Activated CD4-positive, alpha-beta T cell treated with anti-CD3 and anti-CD28 coated beads for 36 hours (primary cell): ENCODE measurements at places on chromosomes 6 and 20.
A peak's percentile ranks its signal among the peaks of the same experiment; 100 is the strongest.

GRCh38 chr6:50654155-50654554 lies 59.2 kb upstream of the TFAP2D start:
- no peak for DNase-seq

GRCh38 chr6:16329233-16329632 lies 90.8 kb downstream of the GMPR start:
- DNase-seq: no peak

- DNase-seq: no peak
Measured at GRCh38 chr6:44867571-44868334, 460.4 kb upstream of the RUNX2 start.

GRCh38 chr6:155152211-155153076 lies 111.4 kb upstream of the CLDN20 start:
- DNase-seq: no peak

- DNase-seq: no peak
Measured at GRCh38 chr6:20119485-20119884, 92.8 kb downstream of the MBOAT1 start.

- no peak for DNase-seq
Measured at GRCh38 chr6:39772559-39773273, 19.5 kb upstream of the DAAM2 start.

- DNase-seq: no peak
Measured at GRCh38 chr20:23435626-23436539, 3.6 kb upstream of the CSTL1 start.

- DNase-seq: no peak
Measured at GRCh38 chr6:80449726-80450125, 343.3 kb downstream of the BCKDHB start.

GRCh38 chr6:149464411-149464810 lies 20.4 kb downstream of the ZC3H12D start:
- DNase-seq: no peak

GRCh38 chr6:3307436-3307835 lies 48.7 kb downstream of the PSMG4 start:
- DNase-seq: no peak

- peak; percentile 88 for DNase-seq
Measured at GRCh38 chr6:73523434-73524123, 2.7 kb upstream of the EEF1A1 start.

GRCh38 chr6:44696099-44696498 lies 308.6 kb downstream of the CDC5L start:
- DNase-seq: no peak

DNA sequence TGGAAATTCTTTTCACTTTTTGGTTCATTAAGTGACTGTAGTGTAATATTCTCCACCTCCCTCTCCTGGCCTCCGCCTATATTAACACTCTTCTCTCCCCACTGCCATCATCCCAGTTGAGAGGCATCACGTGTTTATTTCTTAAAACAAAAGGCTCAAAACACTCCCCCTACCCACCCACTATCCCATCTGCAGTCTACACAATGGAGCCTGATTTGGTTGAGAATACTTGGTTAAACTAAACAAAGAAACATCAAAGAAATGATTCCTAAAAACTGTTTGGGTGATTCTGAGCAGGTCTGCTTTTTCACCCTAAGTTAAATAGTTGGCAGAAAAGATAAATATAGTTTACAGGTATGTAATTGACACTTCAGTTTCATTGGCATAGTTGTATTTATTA lies 5.9 kb downstream of the TFAP2B start:
- DNase-seq: no peak

GRCh38 chr6:163182696-163183095 lies 231.8 kb upstream of the QKI start:
- no peak for DNase-seq

DNA sequence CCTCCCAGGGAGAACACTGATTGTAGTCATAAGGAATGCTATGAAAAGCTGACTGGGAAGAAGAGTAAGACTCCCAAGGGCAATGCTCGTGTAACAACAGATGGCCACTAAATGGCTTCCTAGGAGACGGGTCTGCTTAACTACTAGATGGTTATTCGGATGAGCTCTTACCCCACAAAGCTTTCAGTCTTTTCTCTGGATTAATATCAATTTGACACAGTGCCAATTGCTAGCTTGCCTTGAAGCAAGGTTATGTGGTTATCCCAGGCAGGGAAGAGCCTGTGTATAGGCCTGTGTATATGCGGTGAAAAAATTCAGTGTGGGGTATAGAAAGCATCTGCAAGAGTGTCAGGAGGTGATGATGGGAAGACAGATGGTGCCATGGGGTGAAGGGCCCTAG lies 86.4 kb upstream of the NOX3 start:
- DNase-seq: no peak

DNA sequence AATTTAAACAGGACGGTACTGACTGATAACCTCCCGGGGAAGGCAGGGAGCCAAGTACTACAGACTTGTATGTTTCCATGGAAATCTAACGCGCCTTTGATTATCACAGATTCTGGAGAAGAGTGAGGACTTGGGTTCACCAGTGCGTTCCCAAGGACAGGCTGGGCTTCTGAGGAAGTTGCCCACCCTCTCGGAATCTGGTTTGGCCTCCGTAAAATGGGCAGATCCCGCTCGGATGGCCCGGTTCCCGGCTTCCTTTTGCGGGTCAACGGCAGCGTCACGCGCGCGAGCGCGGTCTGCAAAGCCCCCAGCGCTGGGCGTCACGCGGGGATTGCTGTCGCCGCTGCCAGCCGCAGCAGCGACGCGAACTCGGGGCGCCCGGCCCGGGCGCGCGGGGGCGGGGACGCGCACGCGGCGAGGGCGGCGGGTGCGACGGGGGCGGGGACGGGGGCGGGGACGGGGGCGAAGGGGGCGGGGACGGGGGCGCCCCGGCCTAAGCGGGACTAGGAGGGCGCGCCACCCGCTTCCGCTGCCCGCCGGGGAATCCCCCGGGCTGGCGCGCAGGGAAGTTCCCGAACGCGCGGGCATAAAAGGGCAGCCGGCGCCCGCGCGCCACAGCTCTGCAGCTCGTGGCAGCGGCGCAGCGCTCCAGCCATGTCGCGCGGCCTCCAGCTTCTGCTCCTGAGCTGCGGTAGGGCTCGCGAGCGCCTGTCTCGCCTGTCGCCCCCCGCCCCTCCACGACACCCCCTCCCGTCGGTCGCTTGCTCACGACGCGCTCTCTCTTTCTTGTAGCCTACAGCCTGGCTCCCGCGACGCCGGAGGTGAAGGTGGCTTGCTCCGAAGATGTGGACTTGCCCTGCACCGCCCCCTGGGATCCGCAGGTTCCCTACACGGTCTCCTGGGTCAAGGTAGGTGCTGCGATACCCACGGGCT lies at the start of gene CD83:
Gene CD83 (plus strand): TSS at position 615 of the 933 bp plus-strand sequence. CDS start 40 bp downstream, at position 655.
- DNase-seq: peak; percentile 86

- DNase-seq: peak; percentile 88
Measured at GRCh38 chr6:292506-293192, 362 bp downstream of the DUSP22 start.

- no peak for DNase-seq
Measured at GRCh38 chr6:165805636-165806035, 142.6 kb upstream of the PDE10A start.

GRCh38 chr6:87099472-87099871 lies 4.6 kb upstream of the CGA start:
- no peak for DNase-seq

DNA sequence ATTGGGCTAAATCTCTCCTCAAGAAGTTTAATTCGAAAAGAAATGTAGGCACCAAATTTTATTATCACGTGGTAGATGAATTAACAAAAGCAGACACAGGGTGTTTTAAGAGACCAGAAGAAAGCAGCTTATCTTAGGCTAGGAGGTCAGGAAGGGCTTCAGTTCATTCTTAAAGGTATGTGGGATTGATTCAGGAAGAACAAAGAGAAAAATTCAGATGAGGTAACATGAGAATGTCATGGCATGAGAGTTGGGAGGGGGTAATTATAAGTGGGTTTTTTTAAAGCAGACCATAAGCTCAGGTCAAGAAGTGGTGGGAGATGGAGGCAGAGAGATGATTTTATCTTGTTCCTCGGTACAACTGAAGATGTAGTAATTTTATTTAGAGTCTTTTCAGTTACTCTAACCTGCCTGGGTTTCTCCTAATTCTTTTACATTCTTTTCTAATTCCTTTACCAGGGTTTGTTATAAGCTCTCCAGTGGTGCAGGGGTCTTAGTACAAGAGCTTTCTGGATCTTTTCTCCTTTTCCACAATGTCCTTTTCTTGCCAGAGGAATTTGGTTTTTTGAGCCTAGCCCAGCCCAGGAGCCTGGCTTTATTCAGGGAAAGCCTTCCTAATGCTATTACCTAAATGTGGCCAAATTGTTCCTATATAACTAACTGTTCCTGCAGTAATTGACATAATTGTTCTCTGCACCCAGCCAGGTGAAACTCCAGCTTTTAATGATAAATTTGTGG lies 474.1 kb upstream of the BTBD3 start:
- DNase-seq: no peak

GRCh38 chr6:16969699-16970655 lies 131.9 kb upstream of the STMND1 start:
- DNase-seq: no peak

GRCh38 chr20:53974785-53975555 lies 95.4 kb downstream of the BCAS1 start:
- no peak for DNase-seq

DNA sequence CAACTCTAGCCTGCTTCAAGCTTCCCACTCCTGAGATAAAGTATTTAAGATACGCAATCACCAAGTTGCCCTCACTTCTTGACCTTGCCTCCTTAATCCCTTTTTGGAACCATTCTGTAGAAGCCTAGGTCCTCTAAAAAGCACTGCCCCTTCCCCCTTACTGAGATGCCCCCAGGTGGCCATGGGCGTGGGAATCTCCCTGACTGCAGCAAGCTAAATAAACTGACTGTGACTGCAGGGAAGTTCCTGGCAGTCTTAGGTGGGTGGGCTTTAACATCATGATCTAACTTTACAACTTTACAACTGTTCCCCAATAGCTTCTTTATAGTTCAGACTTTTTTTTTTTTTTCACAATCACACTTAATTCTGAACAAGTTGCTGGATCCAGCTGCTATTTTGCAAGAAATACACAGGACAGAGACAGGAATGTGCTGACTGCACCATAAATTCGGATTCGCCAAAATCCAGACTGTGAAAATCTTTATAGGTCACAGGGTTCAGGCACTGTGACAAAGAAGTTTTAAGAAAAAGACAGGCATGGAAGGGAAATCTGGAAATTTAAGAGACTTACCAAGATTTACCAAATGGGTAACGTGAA lies 344.2 kb upstream of the SULF2 start:
- DNase-seq: no peak

DNA sequence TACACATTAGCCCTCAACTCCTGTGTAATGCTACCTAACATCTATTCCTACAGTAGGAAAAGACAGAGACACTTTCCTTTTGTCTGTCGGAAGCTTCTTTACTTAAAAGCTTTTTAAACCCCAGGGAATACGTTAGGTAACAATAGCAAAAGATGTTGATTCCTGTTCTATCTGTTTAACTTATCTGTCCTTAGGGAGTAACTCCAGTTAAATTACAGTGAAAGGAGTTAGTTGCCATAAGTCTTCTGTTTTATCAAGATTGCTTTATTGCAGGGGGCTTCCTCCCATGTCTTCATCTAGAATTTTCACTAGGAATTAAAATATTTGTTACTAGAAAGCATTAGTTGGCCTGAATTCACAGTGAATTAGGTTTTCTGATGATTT lies 26.2 kb downstream of the TOP1 start:
- DNase-seq: no peak

GRCh38 chr6:11437824-11438459 lies 99.6 kb upstream of the TMEM170B start:
- DNase-seq: no peak

DNA sequence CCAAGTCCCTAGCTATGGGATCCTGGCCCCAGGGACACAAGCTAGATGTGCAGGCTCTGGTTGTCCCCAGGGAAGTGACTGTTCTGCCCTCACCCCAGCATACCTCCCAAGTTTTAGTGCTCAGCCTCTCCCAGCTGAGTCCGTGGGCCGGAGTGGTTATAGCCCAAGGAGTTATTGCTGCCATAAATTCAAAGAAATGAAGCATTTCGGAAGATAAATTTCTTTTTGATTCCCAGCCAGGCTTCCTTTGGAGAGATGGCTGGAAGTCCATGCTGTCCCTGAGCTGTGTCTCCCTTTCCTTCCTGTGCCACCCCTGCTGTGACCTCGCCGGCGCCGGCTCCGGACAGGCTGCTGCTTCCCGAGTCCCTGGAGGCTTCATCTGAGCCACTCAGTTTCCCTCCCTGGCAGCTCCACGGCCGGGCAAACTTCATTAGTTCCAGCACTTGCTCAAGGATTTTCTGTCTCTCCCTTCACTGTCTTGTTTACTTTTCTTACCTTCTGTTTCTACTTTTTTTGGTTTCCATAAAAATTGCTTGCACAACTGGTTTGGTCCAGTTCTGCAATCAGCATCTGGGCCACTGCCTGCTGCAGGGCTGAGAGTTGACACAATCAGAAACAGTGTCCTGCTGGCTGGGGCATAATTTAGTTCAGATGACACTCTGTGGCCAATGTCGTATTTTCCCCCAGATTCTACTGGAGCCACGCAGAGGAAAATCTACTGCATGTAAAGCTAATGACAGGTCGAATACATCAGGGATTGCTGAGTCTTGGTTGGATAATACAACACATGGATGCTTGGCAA lies 225.5 kb downstream of the SYNDIG1 start:
- no peak for DNase-seq

- no peak for DNase-seq
Measured at GRCh38 chr6:147740916-147741315, 232.4 kb downstream of the SAMD5 start.

DNA sequence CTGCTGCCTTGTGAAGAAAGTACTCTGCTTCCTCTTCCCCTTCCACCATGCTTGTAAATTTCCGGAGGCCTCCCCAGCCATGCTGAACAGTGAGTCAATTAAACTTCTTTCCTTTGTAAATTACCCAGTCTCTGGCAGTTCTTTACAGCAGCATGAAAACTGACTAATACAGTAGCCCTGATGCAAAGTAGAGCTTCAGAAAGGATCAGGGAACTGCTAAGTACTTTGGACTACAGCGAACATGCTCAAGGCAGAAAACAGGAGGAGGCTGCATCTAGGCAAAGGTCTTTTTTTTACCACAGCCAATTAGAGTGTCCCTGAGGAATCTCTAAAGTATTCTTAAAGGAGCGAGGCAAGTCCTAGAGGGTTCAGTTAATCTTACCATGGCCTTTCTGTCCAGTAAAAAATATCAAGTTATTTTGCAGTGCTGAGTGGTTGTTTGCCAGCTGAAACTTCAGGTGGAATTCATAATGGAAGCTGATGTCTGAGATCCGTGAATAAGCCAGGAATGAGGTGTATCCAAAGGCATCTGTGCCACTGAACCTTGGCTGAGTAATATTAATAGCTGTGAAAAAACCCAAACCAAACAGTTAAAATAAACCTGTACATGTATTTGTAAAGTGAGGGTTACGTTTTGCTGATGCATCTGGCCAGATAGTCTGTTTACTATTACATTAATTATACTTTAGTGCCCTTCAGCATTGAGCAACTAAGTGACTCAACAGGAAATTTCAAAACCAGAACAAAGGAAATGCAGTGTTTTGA lies 170.4 kb downstream of the PHF3 start:
- DNase-seq: no peak

DNA sequence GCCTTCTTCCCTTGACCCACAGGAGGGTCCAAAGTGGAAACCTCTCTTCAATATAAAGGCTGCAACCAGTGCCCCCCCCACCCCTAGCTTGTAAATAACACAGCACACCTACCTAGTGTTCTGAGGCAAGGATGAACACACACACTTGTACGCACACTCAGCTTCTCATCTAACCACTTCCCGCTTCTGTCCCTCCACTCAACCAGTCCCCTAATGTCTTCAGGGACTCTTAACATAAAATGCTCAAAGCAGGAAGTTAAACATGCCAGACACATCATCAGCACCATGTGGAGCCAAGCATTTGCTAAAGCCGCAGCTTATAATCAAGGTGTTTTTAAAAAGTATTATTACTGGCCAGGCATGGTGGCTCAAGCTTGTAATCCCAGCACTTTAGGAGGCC lies 35.3 kb downstream of the FOXQ1 start:
- DNase-seq: no peak

- DNase-seq: no peak
Measured at GRCh38 chr20:12614764-12615163, 394.0 kb upstream of the SPTLC3 start.
